Brain pericyte (primary cell): ENCODE measurements at places on chromosomes 12 and 14.

- DNase-seq: peak; percentile 54
These were observed at the start of gene GALNT4 for GRCh38 chr12:89524541-89525304. Gene GALNT4 (minus strand): TSS chr12:89524796. CDS start chr12:89524549, 247 bp downstream.

DNA sequence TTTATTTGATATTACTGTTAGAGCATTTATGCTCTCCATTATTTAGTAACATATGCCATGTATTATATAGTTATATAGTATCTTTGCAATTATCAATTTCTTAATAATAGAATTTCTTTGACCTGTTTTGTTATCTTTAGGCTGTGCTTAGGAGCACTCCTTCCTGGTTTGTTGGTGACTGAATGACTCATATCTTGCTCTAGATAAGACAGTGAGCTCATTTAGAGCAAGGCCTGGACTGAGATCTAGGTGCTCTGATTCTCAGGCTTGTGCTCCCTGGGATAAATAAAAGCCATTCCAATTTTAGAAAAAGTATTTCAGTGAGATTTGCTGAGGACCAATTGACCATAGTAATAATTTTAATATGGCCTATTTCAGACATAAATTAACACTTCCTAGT is 951.2 kb downstream of the FLRT2 start:
- DNase-seq: no peak

- no peak for DNase-seq
These were observed 658.5 kb downstream of the DIO2 start for GRCh38 chr14:79552778-79553177.

GRCh38 chr14:103480595-103480994 is 42.0 kb downstream of the CKB start:
- DNase-seq: no peak

GRCh38 chr14:64968651-64969050 is 3.5 kb downstream of the RAB15 start:
- DNase-seq: no peak

DNA sequence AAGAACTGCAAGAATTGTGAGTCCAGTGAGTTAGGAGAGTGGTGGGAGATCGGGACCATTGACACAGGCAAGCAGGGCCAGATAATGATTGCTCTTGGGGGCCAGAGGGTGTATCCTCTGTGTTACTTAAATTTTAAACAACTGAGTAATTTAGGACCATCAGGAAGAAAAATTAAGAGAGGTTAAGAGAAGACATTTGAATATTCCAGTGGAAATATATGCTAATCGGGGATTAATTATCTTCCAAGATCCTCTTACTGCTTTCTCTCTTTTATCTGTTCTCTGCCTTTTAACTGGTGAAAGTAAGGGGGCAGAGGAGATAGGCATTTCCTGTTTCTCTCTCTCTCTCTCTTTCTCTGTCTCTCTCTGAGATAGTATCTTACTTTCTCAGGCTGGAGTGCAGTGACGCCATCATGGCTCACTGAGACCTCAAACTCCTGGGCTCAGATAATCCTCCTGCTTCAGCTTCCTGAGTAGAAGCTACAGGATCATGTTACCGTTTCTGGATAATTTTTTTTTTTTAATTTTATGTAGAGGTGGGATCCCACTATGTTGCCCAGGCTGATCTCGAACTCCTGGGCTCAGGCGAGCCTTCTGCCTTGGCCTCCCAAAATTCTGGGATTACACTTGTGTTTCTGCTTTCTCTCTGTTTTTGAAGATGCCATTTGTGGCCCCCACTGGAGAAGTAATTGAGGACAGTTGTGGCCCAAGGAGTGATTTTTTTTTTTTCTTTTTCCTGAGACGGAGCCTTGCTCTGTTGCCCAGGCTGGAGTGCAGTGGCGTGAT is 85.1 kb downstream of the DIP2B start:
- no peak for DNase-seq

GRCh38 chr12:131055093-131055465 is 101.4 kb downstream of the ADGRD1 start:
- DNase-seq: no peak

GRCh38 chr14:31476131-31476866 is 11.5 kb downstream of the GPR33 start:
- DNase-seq: no peak

DNA sequence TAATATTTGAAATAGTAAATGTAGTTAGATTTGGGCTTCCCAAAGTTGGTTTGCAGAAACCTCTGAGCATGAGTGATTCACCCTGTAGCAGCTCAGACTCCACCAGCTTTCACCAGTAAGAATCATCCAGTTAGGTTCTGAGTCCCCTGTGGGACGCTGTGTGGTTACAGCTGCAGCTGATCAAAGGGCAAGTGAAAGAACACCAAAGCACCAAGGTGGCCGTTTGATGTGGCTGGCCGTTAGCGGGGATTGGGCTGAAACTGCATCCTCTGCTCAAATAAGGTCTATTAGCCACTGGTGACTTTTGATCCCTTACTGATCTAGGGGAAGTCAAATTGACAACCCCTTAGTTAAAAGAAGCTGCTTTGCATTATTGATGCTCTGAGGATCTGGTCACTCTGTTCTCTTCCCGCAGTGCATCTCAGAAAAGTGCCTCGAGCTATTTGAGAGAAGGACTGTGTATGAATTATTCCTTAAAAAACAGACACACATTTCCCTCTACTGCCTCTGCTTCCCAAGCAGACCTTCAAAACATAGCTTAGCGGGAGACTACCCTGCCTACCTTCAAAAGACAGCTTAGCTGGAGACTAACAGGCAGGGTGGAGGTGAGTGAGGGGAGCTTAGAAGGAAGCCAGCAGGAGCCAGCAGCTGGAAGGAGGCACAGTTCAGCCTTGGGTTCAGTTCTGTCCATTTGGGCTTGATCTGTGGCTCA is 3.7 kb downstream of the ABHD12B start:
- peak; percentile 47 for DNase-seq

GRCh38 chr12:83954071-83954789 is 958.4 kb downstream of the SLC6A15 start:
- no peak for DNase-seq

GRCh38 chr12:11657511-11657910 is 8.0 kb downstream of the ETV6 start:
- DNase-seq: no peak

- DNase-seq: no peak
These were observed 142.9 kb upstream of the KITLG start for GRCh38 chr12:88723219-88723618.

DNA sequence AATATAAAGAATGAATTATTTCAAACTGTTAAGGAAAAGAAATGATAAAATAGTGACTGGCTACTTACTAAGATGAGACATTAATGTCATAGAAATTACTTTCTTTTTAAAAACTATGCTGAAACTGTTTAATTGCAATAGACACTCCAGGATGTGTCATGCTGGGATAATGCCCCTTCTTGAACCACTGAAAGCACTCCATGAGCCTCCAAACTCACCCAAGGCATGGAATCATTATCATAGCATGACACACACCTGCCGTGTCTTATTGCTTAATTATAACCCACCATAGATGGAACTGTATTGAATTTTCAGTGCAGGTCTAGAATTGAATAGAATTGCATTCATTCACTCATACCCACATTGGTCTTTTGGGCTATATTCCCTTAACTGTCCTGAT is 4.3 kb downstream of the MBIP start:
- no peak for DNase-seq

DNA sequence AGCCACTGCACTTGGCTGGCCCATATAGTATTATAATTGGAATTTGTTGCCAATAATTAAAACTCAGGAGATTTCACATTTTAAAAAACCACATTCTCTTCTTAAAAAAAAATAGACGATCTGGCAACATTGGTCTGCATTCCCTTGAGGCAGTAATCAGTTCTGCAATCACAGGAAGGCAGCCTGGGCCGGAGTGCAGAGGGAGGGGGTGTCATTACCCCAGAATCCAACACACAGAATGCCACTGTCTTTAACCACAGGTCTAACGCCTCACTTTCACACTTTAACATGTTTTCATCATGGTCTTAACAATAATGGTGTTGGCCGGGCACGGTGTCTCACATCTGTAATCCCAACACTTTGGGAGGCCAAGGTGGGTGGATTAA is 100.1 kb downstream of the SCARB1 start:
- no peak for DNase-seq

- DNase-seq: no peak
These were observed 6.5 kb upstream of the VTI1B start for GRCh38 chr14:67680941-67681340.
